Activated T-cell treated with anti-CD3 and anti-CD28 coated beads, Interleukin-2, amount 50 U/mL, for 48 hours (primary cell): ENCODE measurements at places on chromosomes 5 and 9.

DNA sequence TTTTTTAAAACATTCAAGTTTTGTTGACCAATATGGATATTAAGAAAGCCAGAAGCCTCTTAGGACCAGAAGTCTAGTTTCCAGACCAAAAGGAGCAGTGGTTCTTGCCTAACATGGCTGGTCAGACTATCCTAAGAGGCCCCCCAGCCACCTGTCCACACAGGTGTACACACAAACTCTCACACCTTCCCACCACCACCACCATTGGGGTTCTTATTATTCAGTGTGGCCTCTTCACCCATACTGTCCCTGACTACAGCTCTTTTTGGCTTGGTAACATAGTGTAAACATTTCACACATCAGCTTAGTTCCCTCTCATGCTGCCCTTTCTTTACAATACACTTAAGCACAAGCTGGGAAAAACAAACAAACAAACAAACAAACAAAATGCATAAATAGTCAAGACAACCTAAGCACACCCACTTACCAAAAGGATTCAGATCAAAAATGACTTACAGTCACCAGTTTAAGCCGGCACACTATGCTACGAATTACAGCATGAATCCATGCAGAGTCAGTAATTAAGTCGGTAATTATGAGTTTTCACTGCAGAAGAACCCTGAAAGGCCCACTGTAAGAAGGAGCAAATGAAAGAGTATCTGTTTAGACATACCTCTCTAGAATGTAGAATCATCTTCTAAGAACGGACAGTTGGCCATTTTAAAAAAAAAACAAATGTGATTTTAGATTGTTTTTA is 9.5 kb downstream of the LHFPL2 start:
- DNase-seq = no peak

DNA sequence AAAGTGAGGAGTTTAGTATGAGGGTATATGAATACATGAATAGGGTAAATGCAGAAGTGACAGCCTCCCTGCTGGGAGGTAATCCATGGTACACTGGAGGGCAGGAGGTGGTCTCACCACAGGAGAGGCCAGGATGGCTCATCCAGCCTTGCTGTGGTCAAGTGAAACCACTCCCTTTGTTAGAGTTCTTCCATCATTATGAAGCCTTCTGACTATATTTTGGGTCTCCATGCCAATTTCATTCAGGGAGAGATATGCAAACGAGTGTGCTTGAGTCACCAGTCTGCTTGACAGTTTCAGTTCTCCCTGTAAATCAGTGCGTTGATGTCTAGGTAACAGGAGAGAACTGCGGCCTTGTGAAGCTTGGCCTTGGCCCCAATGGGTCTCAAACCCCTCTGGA is 16.4 kb downstream of the PPP3R2 start:
- DNase-seq = no peak

- no peak for DNase-seq
Observed at GRCh38 chr5:150202501-150202900, 12.6 kb downstream of the SLC6A7 start.

- no peak for DNase-seq
Observed at GRCh38 chr5:112977440-112977861, 853 bp downstream of the DCP2 start.

DNA sequence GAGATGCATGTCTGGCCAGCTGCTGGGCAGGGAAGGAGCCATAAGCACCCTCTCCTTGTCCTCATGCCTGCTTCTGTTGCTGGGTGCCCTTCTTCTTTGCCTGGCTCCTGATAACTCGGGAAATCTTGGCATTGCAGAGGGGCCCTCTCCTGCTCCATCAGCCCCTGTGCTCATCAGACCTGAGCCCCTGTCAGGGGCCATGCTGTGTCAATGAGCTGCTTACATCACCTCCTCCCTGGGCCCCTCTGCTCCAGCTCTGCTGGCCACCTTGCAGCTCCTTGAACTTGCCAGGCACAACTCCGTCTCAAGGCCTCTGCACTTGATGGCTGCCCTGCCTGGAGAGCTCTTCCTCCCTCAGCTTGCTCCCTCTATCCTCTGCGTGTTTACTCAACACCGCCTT is 194.3 kb downstream of the TTLL11 start:
- DNase-seq = no peak

- DNase-seq = no peak
Observed at GRCh38 chr9:10250219-10250618, 362.6 kb downstream of the PTPRD start.

GRCh38 chr5:121279801-121280200 is 571.9 kb upstream of the FTMT start:
- DNase-seq = no peak

GRCh38 chr5:170339780-170340167 is 42.2 kb upstream of the LCP2 start:
- no peak for DNase-seq

GRCh38 chr9:35521708-35522107 is 31.8 kb downstream of the RUSC2 start:
- no peak for DNase-seq

- DNase-seq = no peak
Observed at GRCh38 chr5:14569948-14570691, 11.5 kb upstream of the OTULINL start.

DNA sequence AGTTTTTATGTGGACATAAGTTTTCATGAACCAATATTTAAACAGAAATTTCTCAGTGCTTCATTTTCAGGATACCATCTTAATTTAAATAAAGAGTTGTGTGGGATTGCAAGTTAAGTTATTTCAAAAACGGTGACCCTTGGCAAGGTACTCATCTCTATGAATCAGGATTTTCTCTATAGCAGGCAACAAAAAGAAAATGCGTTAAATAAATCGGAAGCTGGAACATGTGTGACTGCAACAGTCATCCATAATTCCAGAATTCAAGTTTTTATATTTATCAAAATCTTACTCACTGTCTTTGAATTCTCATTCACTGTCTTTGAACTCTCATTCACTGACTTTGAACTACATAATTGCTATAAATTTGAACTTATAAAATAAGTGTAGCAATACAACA is 5.8 kb upstream of the RECK start:
- DNase-seq = no peak

- DNase-seq = no peak
Observed at GRCh38 chr9:93431539-93432105, 19.9 kb upstream of the FAM120A start.

DNA sequence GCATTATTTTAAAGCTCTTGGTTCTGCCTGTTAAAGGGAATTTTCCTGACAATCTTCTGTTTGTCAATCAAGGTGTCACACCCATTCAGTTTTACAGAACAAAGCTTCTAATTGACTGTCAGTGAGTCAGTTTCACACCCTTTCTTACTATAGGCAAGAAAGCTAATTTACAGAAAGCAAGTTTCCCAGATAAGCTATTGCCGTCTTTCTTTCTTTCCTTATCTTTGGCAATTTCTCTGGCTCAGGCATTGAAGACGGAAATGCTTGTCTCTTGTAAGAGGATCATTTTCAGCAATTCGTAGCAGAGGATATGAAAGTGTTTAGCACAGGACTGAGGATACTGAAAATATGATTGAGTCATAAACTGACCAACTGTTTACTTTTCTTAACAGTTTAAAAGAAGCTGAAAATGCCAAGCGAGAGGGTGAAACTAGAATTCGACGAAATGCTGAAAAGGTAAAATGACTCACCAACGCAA is 27.0 kb downstream of the SPINK5 start:
- DNase-seq = no peak

DNA sequence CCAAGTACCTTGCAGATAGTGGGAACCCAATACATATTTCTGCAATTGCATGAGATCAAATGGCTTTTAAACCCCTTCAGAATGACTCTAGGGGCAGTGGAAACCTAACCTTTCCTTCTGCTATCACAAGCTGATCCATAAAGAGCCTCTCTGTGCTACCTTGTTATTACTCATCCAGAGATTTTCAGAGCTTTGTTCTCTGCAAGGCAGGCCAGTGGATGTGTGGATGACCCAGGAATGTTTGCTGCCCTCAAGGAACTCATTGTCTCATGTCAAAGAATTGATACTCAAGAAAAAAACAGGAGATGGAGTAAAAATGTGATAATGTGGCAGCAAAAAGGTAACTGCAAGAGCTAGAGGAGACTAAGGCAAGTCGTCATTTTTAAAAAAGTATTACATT is 164.1 kb downstream of the HMHB1 start:
- DNase-seq = no peak

DNA sequence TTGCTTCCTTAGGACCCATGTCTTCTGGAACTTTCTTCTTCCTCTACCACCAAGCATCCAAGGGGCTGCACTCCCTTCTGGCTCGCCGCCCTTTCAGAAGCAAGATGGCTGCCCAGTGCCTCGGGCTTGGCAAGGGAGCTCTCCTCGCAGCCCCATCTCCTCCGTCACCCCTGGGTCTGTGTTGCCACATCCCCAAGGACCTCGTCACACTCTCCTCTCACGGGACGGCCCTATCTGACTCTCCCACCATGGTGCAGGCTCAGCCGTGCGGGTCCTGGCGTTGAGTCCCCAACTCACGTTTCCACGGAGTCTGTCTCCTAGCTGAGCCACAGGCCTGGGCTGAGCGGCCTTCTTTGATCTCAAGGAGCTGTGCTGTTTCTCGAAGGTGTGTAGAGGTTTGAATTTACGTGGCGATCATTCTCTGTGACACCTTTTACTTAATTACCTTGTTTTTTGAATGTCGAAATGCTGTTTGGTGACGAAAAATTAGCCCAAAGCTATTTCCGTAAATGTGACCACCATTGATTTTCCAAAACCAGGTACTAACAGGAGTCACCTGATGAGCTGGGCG is 15.0 kb upstream of the SCGB3A1 start:
- no peak for DNase-seq

DNA sequence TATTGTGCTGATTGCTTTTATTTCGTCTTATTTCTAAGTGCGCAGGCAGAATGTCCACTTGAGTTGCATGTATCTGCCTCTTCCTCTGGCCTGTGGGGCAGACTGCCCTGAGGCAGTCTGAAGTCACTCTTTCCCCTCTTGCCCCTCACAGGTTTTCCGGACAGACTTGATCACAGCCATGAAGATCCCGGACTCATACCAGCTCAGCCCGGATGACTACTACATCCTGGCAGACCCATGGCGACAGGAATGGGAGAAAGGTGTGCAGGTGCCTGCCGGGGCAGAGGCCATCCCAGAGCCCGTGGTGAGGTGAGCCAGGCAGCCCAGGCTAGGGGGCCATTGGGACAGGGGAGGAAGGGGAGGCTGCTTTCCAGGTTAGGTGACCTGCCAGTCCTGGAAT is 26.4 kb downstream of the JADE2 start:
- no peak for DNase-seq

DNA sequence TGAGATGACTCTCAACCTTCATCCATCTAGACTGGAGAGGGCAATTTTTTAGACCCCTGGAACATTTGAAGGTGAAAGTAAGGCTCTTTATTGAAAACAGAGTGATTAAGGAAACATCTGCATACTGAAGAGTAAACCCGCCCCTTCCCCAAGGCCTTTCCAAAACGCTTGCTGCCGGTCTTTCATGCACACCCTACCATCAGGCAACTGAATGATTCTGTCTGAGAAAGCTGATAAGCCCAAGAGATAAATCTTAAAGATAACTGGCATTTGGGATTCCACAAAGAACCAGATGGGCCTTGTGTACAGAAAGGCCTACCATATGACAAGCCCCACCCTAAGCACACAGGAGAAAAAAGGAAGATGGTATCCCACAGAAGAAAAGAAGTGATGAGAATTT is 54.4 kb upstream of the PIK3R1 start:
- no peak for DNase-seq

GRCh38 chr5:96651047-96651446 is 11.1 kb upstream of the CAST start:
- no peak for DNase-seq

DNA sequence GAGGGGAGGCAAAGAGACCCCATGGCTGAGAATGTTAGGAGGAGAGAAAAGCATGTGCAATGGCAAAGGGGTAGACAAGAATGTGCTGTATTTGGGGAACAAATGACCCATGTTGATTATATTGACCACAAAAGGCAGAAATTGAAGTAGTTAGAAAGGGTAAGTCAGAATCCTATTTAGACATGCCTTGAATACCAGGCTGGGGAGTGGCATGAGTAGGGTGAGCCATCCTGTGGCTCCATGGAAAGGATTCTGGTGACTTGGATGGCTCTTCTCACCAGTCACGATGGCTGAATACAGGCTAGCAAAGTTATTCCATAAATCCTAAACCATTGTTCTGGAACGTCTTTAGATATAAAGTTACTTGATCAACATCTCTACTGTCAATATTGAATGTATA is 73.4 kb upstream of the MEF2C start:
- no peak for DNase-seq

DNA sequence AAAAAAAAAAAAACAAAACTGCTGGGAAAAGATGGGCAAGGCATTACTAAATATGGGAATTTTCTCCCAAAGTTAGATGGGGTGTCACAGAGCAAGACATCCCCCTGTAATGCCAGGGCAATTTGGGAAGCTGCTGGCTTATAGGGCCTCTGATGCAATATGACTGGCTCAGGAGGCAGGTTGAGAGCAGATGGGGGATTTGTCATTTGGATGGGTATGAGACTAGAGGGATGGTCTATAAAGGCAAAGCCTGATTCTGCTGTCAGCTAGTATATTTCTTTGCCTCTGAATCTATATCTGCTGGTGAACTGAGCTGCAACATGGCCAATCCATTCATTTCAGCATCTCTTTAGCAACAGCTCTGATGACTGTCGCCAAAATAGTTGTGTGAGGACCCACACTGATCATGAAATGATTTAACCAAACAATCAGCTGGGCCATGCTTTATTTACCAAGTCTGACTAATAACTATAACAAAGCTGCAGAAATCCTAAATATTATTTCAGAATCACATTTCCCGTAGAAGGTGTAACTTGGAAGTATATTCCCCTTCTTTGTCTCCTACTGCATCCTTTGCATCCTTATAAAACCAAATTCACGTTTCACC is 455.1 kb upstream of the ZNF608 start:
- DNase-seq = no peak

- DNase-seq = no peak
Observed at GRCh38 chr9:126084696-126085095, 241.9 kb upstream of the MVB12B start.

- DNase-seq = no peak
Observed at GRCh38 chr5:139740992-139741672, 54.5 kb upstream of the PSD2 start.

- no peak for DNase-seq
Observed at GRCh38 chr5:100827481-100827889, 75.6 kb downstream of the ST8SIA4 start.

DNA sequence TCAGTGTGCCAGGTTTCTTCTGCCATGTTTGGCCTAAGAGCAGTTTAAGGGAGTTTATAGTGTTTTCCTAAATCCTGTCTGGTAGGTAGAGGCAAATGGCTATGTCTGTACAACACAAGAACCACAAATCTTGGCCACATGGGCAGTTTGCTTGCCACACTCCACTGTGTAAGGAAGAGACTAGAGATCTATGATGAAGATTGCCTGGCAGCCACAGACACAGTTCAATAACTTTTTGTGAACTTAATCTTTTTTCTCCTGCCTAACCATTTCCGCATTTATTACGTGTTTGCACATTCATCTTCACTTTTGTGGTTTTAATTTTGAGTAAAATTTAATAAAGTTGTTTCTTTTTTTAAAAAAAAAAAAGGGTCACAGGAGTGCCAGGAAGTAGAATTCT is 5.8 kb downstream of the MFAP3 start:
- no peak for DNase-seq

DNA sequence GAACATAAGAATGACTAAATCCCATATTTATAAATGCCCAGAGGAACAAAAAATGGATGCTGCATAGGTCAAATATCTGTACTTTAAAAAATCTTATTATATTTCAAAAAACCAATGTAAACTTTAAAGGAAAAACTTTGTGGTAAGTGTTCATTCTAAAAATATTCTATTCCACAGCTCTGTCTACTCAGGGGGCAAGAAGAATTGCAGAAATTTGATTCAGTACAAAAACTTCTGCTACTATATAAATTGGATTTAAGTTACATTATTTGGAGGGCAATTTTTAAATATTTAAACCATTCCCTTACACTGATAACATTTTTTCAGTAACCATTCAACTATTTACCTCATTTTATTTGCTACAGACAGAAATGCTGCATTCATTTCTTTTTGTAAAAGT is 32.1 kb downstream of the NFIB start:
- no peak for DNase-seq
